Foreskin melanocyte (primary cell): ENCODE measurements at places on chromosomes 2 and 18.

DNA sequence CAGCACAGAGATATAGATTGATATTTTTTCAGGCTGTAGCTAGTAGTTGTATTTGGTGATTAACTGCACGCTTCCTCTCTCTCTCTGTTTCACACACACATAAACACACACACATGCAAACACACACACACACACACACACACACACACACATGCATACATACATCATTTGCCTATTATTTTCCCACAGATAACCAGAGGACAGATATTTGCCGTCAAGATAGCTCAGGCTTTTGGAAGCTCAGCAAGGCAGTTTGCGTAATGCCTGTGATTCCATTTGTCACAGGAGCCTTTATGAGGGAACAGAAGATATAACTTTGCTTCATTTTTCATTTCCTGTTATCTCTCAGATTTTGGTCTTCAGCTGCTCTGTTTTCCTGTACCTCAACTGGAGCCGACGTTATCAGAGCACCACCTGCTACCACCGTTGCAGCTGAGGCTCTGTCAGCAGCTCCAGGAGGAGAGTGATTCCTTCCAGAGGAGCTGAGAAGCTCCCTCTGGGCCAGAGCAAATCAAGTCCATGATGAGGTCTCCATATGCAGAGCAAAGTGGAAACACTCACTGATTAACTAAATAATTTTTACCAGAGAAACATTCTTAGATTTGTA lies 341.9 kb upstream of the PIK3C3 start:
- DNase-seq: no peak

- DNase-seq: peak; percentile 17
These were observed 339.1 kb downstream of the SOX11 start for GRCh38 chr2:6031200-6031867.

GRCh38 chr2:208872591-208872990 lies 466.0 kb downstream of the PTH2R start:
- DNase-seq: peak; percentile 96

- no peak for DNase-seq
These were observed 91.2 kb downstream of the ZNF236 start for GRCh38 chr18:76913583-76913982.

GRCh38 chr2:70715071-70715985 lies 52.7 kb downstream of the ADD2 start:
- DNase-seq: no peak

DNA sequence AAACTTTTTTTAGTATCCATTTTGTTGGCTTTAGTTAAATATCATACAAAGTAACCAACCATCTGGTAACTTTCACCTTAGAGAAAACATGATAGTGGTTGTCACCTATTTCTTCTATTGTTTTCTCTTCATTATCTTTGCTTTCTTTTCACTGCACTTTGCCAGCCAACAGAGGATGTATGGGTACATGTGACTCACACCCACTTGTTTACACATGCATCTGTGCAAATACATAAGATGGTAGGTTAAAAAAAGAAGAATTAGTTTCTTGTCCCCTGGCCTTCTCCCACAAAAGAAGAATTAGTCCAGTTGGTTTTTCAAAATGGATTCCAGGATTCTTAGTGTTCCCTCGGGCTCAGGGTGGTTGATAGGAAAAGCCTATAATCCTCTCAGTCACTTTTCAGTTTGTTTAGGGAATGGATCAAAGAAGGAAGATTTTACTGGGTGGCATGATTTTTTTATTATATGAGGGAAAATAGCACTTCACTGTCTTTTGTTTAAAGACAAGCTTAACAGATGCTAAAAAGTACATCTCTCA lies 46.6 kb downstream of the CDK15 start:
- no peak for DNase-seq

DNA sequence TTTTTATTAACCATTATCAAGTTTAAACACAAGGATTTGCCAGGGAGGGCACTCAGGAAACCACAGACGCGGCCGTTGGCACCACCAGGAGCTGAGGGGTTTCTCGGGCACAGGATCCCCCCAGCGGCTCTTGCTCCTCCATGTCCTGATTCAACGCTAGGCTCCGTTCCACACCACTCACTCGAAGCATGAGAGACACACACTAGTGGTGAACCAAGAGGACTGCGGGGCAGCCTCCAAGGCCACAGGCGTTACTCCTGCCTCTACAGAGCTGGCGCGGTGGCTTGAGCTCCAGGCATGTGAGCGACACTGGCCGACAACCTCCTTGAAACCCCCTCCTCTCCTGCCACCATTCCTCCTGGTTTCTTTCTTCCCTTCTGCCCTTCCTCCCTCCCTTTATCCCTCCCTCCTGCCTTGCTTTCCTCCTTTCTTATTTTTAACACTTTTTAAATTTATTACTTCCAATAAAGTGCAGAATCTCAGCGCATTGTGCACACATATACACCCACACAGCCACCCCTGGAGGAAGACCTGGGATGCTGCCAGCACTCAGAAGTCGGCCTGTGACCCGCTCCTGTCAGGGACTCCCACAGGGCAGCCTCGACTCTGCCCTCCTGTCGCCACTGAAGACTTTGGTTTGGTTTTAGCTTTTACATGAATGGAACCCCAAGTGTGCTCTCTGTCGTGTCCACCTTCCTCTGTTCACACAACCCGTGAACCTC lies 21.7 kb downstream of the COX7A2L start:
- DNase-seq: no peak

GRCh38 chr2:124018890-124019289 lies 6.2 kb upstream of the CNTNAP5 start:
- no peak for DNase-seq

- DNase-seq: no peak
These were observed 669 bp upstream of the PIKFYVE start for GRCh38 chr2:208265371-208265800.

GRCh38 chr2:20411361-20411894 lies 35.4 kb upstream of the RHOB start:
- DNase-seq: peak; percentile 70

GRCh38 chr2:120700659-120701058 lies 35.0 kb upstream of the GLI2 start:
- no peak for DNase-seq

DNA sequence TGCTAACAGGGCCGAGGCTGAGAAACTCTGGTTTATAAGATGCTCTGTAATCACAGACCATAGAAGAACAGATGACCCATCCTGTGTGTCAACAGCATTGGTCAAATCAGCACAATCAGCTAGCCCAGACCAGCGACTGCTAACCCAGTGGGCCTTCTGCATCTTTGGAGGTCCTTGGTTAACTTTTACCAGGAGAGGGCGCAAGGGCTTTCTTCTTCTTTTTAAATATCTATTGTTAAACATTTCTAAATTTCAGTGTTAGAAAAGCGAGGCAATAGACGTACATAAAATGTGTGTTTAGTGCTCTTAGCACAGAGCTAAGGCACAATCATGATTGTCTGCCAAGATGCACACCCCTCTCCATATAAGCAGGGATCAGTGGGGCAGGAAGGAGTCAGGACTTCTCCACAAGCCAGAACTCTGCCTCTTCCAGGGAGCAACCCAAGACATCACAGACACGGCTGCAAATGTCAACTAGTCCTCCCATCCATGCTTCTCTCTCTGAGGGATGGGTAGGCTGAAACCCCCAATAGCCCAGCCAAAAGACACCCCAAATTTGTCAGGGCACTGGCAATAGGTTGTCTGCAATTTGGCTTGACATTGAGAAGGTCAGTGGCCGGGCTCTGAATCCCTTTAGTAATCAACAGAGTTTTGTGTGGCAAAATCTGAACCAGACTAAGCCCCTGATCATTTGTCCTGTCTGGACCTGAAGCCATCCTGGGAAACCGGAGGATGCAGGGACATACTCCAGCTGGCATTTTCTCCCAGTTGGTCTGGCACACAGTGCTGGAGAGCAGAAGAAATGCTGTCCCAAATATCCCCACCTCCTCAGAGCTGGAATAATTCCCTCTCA lies 188.2 kb downstream of the BCL2 start:
- DNase-seq: peak; percentile 57

DNA sequence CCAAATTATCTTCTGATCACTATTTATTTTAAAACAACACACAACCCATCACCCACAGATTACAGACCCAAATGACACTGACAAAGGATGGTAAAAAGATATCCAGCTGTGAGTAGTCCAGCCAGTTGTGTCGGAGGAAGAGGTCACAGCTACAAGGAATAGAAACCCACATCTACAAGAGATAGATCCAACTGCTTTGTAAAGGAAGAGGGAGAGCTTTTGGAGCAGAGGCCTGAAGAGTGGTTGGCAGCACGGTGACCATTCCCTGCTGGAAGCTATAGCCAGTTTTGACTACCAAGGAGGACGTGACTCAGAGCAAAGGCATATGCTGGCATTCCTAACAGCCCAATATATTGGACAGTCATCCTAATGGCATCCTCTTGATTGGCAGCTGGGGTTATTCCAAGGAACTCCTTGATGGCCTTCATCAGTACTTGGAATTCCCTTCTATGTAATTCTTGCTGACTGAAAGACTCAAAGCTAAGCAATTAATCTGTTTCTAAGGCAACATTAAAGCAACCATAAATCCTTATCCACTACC lies 17.1 kb downstream of the SLC8A1 start:
- peak; percentile 90 for DNase-seq

DNA sequence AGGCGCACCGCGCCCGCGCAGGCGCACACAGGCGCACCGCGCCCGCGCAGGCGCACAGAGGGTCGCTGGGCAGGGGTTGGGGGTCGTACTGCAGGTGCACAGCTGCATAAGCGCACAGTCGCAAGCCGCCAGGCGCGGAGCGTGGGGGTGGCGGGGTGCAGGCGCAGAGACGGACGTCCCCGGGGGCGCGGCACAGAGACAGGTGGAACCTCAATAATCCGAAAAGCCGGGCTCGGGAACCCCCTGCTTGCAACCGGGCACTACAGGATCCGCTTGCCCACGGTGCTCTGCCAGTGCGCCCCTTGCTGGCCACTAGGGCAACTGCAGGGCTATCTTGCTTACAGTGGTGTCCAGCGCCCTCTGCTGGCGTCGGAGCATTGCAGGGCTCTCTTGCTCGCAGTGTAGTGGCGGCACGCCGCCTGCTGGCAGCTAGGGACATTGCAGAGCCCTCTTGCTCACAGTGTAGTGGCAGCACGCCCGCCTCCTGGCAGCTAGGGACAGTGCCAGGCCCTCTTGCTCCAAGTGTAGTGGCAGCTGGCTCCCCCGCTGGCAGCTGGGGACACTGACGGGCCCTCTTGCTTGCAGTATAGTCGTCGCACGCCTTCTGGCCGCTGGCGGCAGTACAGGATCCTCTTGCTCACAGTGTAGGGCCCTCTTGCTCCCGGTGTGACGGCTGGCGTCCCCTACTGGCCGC lies 34.9 kb downstream of the FAM110C start:
- DNase-seq: no peak

DNA sequence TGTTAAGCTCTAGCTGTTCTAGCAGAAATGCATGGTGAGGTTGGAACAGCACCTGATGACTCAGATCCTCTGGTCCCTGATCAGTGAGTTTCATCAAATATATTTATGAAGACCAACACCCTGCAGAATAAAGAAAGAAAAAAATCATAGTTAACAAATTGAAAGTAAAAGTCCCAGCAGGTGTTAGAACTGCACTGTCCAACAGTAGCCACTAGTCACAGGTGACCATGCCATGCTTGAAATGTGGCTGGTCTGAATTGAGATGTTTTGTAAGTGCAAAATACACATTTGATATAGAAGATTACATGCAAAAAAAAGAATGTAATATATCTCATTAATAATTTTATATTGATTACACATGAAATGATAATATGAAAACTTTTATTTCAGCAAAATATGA lies 1010.7 kb upstream of the ZEB2 start:
- no peak for DNase-seq

GRCh38 chr18:54127759-54128378 lies 96.6 kb downstream of the MBD2 start:
- peak; percentile 45 for DNase-seq

DNA sequence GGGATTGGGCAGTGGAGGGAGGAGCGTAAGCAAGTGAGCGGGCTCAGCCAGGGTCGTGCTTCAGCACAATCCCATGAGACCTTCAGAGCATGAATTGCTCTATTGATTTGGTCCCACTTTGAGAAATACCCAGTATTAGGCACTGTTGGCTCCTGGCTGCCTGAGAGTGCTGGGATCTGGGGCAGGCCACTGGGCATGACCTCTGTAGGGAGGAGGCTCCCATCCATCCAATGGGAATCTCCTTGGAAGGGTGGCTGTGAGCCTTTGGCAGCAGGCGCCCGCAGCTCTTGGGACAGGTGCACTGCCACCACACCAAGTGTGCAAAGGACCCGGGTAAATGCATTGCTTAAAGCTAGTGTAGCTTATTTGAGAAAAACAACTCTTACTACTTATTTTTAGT lies 137.5 kb downstream of the LDLRAD4 start:
- DNase-seq: no peak

DNA sequence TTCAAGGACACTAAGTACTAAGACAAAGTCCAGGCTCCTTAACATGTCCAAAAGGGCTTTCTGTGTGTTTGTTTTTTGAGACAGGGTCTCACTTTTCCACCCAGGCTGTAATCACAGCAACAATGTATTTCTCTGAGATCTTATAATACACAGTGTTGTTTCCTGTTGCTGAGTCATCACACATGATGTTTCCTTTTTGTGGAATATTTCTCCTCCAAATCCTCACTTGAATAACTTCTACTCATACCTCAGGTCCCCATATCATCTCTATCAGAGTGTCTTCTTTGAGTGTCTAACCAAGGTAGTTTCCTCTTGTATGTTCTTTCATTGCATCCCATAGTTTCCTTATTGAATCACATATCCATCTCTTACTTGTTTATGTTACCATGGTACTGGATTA lies 632.0 kb upstream of the PIK3C3 start:
- DNase-seq: no peak

- no peak for DNase-seq
These were observed 279.1 kb downstream of the ZEB2 start for GRCh38 chr2:144240656-144241339.

GRCh38 chr2:30135541-30135940 lies 11.3 kb upstream of the YPEL5 start:
- DNase-seq: peak; percentile 88

- DNase-seq: no peak
These were observed 14.1 kb downstream of the CTDP1 start for GRCh38 chr18:79693561-79694205.

DNA sequence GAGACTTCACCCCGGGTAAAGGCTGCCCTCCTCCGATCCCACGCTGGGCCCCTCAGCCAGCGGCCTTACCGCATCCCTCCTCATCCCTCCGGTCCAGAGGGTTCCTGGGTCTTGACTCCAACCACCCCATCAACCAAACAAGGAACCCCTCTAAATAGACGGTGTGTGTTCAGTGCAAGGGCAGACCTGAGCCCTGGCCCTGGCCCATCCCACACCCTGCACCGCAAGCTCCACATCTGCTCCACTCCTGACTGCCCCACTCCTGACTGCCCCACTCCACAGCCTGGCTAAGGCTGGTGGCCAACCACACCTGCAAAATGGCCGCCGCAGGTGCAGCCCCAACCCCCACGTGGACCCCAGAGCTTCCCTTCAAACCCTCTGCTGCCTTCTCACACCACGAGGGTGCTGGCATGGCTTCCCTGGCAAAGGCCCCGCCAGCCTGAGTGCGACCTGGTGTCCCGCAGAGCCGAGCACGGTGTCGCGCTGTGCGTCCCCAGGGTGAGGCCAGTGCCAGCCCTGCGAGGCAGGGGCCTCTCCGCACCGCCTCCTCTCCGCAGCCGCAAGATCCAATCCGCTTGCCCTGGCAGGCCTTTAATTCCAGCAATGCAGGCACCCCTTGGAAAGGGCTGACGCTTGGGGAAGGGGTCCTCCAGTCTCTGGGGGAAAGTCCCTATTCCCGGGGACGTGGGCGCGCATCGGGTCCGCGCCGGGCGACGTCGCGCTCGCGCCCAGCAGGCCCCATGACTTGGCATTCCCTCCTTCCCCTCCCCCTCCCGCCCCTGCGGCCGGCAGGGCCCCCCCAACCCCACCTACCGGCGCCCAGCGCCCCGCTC lies 1.5 kb downstream of the KIF1A start:
- no peak for DNase-seq

- DNase-seq: no peak
These were observed 60.0 kb upstream of the KLF7 start for GRCh38 chr2:207225773-207226172.

GRCh38 chr2:33272001-33272400 lies 204.4 kb upstream of the RASGRP3 start:
- no peak for DNase-seq
